ENCODE measurements at places on chromosomes 11 and 22. TPM values are rescaled to one million over a fixed set of nuclear protein-coding genes. Genes with fewer than 3 reads are reported as not detected.

DNA sequence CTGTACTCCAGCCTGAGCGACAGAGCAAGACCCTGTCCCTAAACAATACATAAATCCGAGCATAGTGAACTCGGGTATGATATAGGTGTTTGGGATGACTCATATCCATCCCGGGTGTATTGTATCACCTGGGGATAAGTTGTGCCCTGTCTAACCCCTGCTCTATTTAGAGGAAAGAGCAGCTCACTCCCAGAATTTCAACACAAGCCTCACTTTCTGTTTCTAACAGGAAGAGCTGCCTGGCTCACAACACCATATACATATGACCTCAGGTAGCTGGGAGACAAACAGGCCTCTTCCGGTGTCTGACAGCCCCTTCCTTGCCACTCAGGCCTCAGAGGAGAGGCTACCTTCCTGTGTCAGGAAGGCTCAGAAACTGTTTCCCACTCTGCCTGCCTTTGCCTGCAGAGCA lies 9.9 kb upstream of the MICALL1 start:
- DNase-seq = peak; percentile 71

DNA sequence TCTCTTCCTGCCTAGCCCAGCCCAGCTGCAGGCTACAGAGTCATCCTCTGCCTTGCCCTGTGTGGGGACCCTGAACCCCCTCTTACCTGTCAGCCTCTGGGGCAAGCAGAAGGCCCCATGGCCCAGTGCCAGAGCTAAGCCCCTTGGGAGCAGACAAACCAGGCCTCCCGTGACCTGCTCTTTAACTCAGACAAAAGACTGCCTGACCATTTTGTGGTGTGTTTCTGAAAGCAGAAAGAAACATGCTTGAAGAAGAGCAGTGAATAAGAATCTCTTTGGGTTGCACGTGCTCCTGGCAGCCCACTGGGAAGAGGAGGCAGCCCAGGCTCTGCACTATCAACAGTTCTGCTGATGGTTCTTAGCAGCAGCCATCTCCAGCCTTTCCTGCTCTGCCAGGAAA lies 118.6 kb downstream of the GRIK4 start:
- no peak for DNase-seq

DNA sequence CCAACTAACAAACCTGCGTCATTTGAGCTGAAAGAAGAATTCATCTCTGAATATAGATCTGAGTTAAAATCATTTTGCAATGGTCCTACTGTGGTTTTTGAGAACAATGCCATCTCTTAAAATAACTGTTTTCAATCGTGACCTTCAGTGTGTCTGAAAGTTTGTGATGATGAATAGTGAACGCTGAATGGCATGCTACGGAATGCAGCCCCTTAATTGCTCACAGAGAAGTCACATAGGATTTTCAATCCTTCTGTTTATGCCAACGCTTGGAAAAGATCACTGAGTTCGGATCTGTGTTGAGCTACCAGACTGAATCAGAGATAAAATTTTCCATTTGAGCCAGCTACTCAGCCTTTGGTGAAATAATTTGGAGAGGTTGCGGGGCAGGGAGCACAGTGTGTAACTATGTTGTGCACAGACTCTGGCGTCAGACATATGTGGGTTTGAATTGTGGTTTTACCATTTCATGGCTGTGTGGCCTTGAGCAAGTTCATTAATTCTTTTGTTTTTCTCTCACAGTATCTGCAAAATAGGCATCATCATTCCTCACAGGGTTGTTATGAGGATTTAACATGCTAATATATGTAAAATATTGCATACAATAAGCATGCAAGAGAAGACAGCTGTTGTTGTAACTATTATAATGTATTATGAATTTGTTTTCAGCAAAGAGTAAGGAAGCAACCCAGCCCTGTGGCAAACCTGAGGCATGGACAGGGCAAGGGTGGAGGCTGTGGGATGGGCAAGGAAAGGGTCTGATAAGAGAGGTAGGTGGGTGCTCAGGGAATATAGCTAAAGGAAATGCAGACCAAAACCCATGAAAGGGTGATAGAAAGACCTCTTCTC lies 679.9 kb downstream of the KCNA4 start:
- DNase-seq = no peak

DNA sequence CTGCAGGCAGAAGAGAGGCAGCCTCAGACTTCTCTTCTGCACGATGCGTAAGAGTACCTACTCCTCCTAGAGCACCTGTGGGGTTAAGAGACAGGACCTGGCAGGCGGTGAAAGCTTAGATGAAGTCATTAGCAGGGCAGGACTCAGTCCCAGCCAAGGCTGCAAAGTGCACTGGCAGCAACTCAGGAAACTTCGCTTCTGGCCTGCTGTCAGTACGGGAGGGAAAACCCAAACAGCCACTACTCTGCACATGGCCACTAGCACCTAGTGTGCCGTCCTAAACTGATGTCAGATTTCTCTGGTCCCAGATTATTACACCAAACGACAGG lies 8.8 kb upstream of the KLHL35 start:
- no peak for DNase-seq

- DNase-seq = no peak
Observed at GRCh38 chr11:68128682-68129327, 7.6 kb upstream of the CHKA start.

DNA sequence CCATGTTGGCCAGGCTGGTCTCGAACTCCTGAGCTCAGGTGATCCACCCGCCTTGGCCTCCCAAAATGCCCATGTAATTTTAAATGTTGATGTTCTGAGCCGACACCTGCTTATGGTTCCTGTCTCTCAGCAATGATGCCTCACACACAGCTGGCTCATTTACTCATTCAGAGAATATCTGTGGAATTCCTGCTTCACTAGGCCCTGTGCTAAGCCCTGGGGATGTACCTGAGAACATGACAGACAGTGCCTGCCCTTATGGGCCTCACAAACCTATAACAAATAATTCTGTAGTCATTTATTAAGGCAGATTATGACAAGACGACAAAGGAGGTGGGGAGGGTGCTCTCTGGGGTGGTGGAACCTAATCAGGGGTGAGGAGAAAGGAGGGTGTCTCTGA lies 93.7 kb downstream of the PRR5L start:
- peak; percentile 63 for DNase-seq

DNA sequence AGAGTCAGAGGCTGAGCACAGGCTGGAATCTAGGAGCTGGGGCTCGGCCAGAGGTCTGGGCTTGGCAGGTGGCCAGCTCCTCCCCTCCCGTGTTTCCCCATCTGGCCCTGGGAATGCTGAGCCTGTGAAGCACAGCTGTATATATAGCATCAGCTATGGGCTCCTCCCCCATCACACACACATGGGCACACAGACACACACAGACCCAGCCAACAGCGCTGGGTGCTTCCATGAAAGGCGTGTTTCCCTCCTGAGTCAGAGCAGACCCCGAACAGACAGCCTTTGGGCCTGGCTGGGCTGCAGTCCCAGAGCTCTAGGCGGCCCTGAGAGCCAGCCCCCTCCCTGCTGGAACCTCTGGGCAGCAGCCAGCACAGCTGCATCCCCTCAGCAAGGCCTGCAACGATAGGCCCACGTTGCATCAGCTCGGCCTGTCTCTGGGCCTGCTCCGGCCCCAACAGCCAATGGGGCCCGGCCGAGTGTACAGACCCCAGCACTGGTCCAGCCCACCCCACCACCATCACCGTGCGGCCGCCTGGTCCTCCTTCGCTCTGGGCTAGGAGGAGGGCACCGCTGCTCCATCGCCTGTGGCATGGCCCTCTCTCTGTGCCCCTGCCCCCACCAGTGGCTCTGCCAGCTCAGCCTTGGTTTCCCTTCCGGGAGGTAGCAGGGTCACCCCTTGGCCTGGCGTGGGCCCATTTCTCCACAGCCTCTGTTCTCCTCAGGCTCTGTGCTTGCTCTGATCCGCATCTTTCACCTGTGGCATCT lies 7.6 kb upstream of the SERPINH1 start:
- DNase-seq = no peak

DNA sequence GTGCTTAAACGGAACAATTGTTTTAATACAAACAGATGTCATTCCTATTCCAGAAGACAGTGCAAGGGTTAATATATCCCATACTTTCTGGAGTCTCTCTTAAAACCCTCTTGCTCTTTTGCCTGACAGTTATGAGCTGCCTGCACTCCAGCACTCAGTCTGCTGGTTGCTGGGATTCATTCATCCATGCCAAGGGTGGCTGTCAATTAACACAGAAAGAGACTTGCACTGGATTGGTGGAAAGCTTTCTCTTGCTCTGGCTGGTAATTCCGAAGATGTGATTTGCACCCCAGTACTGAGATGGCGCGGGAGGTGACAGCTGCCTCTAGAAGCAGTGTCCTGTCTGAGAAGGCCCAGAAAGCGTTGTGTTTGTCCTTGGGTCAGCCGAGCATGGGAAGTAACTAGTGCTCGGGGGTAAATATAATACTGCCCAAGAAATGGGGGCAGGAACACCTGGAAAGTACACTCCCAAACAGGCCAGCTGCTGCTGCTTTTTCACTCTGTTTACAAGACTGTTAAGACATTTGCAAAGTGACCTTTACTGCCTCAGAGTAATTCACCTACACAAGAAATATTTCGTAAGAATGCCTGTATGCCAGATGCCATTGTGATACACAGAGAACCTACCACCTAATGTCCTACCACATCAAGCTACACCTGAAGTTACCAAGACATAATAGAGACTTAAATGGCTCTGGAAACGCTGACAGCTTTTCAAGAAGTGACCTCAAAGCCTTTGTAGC lies 20.5 kb downstream of the SCUBE2 start:
- DNase-seq = no peak

DNA sequence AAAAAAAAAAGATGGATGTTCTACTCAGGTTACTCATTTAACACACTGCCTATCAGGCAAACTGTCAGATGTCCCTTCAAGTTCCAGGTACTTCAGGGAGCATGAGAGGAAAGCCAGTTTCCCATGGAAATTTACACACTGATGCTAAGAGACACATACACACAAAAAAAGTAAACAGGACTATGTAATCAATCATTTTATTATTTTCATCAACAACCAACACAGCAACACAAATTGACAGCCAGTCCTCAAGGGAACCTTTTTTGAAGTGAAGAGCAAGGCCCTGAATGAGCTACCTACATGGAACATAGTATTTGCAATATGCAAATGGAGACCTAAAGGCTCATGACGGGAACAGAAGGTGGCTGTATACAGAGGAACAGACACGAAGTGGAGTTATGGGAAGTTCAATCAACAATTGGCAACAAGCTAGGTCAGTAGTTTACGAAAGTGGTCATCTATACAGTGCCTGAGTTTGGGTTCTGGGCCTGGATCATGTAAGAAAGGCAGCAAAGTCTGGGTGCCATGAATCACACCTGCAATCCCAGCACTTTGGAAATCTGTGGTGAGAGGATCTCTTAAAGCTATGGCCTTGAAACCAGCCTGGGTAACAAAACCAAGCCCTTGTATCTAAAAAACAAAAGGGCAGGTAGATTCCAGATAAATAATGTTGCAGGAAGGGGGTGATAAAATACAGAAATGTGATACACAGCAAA lies 12.6 kb upstream of the WDR74 start:
- no peak for DNase-seq

- no peak for DNase-seq
Observed at GRCh38 chr22:49997932-49998717, 14.4 kb downstream of the IL17REL start.

DNA sequence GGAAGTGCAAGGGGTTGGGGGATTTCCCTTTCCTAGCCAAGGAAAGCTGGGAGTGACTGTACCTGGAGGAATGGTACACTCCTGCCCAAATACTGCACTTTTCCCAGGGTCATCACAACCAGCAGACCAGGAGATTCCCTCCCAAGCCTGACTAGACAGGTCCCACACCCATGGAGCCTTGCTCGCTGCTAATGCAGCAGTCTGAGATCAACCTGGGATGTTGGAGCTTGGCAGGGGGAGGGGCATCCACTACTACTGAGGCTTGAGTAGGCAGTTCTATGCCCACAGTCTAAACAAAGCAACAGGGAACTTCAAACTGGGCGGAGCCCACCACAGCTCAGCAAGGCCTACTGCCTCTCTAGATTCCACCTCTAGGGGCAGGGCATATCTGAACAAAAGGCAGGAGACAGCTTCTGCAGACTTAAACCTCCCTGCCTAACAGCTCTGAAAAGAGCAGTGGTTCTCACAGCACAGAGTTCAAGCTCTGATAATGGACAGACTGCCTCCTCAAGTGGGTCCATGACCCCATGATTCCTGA lies 58.5 kb downstream of the SLC22A9 start:
- no peak for DNase-seq

- no peak for DNase-seq
Observed at GRCh38 chr11:95156916-95157541, 67.4 kb downstream of the ENDOD1 start.

GRCh38 chr22:40635940-40636379 lies 559 bp downstream of the MRTFA start:
- DNase-seq = peak; percentile 24

- DNase-seq = no peak
Observed at GRCh38 chr22:45594123-45594941, 77.3 kb upstream of the ATXN10 start.

GRCh38 chr11:8807544-8808225 lies 103.3 kb upstream of the AKIP1 start:
- no peak for DNase-seq

EP300 gene
- 35.6 TPM for total RNA-seq

DNA sequence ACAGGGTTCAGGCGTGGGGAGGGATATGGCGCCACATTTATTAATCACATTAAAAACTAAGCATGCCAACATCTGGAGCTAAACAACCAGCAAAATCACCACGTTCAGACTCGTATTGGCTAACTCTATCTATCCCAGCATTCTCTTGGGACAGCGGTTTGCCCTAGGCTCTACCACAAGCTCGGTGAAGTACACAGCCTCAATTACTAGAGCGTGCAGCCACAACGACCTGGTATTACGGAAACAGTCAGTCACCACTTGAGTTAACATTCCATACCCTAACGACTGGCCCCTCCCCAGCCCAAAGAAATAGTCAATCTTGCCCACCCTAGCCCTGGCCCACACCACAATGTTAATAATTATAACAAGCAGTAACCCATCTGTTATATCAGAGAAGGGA lies 32.1 kb downstream of the APOL5 start:
- DNase-seq = no peak

DNA sequence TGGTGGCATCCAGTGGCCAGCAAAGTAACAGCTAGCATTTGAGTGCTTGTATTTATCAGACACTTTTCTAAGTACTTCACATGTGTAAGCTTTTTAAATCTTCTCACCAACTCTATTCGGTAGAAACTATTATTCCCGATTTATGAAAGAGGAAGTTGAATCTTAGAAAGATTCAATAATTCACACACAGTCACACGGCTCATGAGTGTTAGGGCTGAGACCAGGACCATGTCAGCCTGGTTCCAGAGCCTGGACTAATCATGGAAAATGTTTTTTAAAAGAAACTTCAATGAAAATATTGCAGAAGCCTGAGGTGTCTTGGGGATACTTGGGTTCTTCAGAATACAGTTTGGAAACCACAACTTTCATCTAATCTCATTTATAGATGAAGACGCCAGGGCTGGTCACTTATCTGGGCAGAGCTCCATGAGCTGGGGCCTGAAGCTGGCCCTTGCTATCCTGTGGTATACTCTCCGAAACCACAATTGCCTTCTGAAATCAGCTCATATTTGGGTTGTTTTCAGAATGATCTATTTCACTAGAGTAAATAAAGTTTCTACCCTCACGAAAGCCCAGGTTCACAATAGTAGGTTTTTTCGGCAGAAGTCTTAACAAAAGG lies 4.3 kb upstream of the CRTAM start:
- DNase-seq = no peak
